ENCODE measurements at places on chromosomes 3 and 15. TPM values are rescaled to one million over a fixed set of nuclear protein-coding genes. Genes with fewer than 3 reads are reported as not detected.

GRCh38 chr3:43583481-43583880, 38.3 kb downstream of the ANO10 start:
- H3K4me3 ChIP-seq, result no peak overlapping the region
- peaks cover 11% of the 10 kb centered on the region for H3K4me1 ChIP-seq
- H3K27me3 ChIP-seq, result no peaks in the 10 kb centered on the region

GRCh38 chr3:71847794-71848193, 62.8 kb upstream of the PROK2 start:
- no peak for DNase-seq
- no peak overlapping the region for H3K27ac ChIP-seq
- H3K36me3 ChIP-seq, result no peaks in the 10 kb centered on the region
- H3K4me1 ChIP-seq, result no peaks in the 10 kb centered on the region

GRCh38 chr3:15794842-15795650, 2.7 kb downstream of the ANKRD28 start:
- no peak overlapping the region for H3K27ac ChIP-seq
- H3K4me1 ChIP-seq, result peaks cover 32% of the 10 kb centered on the region
- H3K27me3 ChIP-seq, result no peaks in the 10 kb centered on the region
- no peaks in the 10 kb centered on the region for H3K36me3 ChIP-seq
- no peak overlapping the region for H3K4me3 ChIP-seq

DNA sequence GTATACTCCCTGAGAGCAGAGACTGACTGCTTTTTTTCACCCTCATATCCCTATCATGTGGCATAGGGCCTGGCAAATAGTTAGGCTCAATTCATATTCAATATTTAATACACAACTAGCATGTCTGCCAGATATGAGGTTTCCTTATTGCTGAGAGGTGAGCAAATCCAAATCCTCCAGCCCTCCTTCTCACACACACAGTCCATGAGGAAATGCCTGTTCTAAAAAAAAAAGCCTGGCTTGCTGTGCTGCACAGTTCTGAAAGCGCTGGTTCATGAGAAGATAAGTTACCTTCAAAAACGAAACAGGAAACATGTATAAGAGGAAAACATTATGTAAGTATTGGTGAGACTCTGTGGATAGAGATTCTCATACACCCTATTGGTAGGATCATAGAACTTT, 15.5 kb upstream of the ACAP2 start:
- H3K4me3 ChIP-seq, result no peak overlapping the region
- no peaks in the 10 kb centered on the region for H3K27me3 ChIP-seq
- no peak overlapping the region for H3K27ac ChIP-seq
- no peaks in the 10 kb centered on the region for H3K36me3 ChIP-seq
- no peaks in the 10 kb centered on the region for H3K4me1 ChIP-seq

GRCh38 chr3:187430576-187430975, 62.4 kb downstream of the RTP4 start:
- no peaks in the 10 kb centered on the region for H3K27me3 ChIP-seq
- no peaks in the 10 kb centered on the region for H3K36me3 ChIP-seq
- H3K27ac ChIP-seq, result no peak overlapping the region

GRCh38 chr3:30199096-30199759, 407.2 kb upstream of the TGFBR2 start:
- no peak overlapping the region for H3K27ac ChIP-seq
- no peak overlapping the region for H3K4me3 ChIP-seq
- no peaks in the 10 kb centered on the region for H3K4me1 ChIP-seq
- H3K27me3 ChIP-seq, result no peaks in the 10 kb centered on the region
- H3K36me3 ChIP-seq, result no peaks in the 10 kb centered on the region

- no peaks in the 10 kb centered on the region for H3K27me3 ChIP-seq
- no peak overlapping the region for H3K27ac ChIP-seq
- H3K4me3 ChIP-seq, result no peak overlapping the region
- no peak for DNase-seq
These were observed 184.8 kb downstream of the MECOM start for GRCh38 chr3:169478566-169479313.

- DNase-seq, result no peak
- H3K4me1 ChIP-seq, result no peaks in the 10 kb centered on the region
- H3K36me3 ChIP-seq, result no peaks in the 10 kb centered on the region
- no peaks in the 10 kb centered on the region for H3K27me3 ChIP-seq
- H3K27ac ChIP-seq, result no peak overlapping the region
These were observed 43.6 kb upstream of the KLF13 start for GRCh38 chr15:31283043-31283442.

GRCh38 chr3:112365636-112366035, 32.7 kb downstream of the CD200 start:
- no peak for DNase-seq
- no peaks in the 10 kb centered on the region for H3K27me3 ChIP-seq
- H3K4me3 ChIP-seq, result no peak overlapping the region
- H3K27ac ChIP-seq, result 0 out of 2 replicates have a peak overlapping the region, but pooled peaks have one; percentile 40

- no peaks in the 10 kb centered on the region for H3K27me3 ChIP-seq
- DNase-seq, result no peak
- H3K27ac ChIP-seq, result no peak overlapping the region
- no peak overlapping the region for H3K4me3 ChIP-seq
- H3K4me1 ChIP-seq, result peaks cover 8% of the 10 kb centered on the region
These were observed 120.5 kb downstream of the PDZRN3 start for GRCh38 chr3:73504239-73504638.

DNA sequence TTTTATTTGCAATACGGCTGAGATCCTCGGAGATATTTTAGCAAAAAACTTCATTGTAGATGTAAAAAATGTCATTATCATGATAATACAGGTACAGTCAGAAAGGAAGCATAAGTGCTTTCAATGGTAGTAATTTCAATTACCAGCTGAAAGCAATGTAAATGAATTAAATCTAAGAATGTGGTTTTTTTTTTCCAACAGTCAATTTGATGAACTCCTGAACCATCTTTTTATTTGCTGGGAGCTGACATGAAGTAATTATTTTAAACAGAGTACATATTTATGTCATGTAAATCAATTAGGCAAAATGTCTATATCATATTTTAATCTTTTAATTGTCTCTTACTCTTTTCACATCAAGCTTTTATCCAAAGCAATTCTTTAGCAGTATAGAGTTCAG, 70.6 kb downstream of the MORC1 start:
- H3K4me3 ChIP-seq, result 0 out of 2 replicates have a peak overlapping the region, but pooled peaks have one; percentile 6
- H3K36me3 ChIP-seq, result no peaks in the 10 kb centered on the region
- DNase-seq, result no peak
- H3K4me1 ChIP-seq, result peaks cover 23% of the 10 kb centered on the region
- no peaks in the 10 kb centered on the region for H3K27me3 ChIP-seq

GRCh38 chr3:107421170-107421792, 44.0 kb downstream of the CCDC54 start:
- no peaks in the 10 kb centered on the region for H3K4me1 ChIP-seq
- no peaks in the 10 kb centered on the region for H3K36me3 ChIP-seq
- peak; percentile 90 for DNase-seq
- no peak overlapping the region for H3K27ac ChIP-seq
- H3K4me3 ChIP-seq, result no peak overlapping the region

DNA sequence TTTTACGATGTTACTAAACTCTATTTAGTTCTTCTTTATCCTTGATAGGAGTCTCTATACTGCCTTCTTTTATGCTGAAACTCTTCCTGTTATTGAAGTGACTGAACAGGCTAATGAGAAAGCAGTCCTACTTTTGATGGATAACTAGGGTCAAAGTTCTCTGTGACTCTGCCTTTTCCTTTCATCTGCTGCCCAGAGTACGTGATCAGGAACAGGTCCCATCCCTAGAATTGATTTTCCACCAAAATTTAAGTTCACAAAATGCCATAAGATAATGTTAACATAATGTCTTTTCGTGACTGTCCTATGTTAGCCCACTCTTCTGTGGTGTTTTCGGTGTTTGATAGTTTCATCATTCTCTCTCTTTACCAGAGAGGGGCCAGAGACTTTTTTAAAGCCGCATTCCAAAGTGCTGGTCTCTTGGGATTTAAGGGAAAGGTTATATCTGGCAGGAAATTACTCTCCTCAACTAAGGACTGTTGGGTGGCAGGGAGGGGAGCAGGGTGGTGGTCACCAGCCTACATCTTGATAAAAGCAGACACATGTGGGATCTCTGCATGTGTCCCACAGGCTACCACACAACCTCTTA, 50.3 kb upstream of the PLXND1 start:
- peaks cover 16% of the 10 kb centered on the region for H3K4me1 ChIP-seq
- no peak overlapping the region for H3K27ac ChIP-seq
- H3K36me3 ChIP-seq, result no peaks in the 10 kb centered on the region

DNA sequence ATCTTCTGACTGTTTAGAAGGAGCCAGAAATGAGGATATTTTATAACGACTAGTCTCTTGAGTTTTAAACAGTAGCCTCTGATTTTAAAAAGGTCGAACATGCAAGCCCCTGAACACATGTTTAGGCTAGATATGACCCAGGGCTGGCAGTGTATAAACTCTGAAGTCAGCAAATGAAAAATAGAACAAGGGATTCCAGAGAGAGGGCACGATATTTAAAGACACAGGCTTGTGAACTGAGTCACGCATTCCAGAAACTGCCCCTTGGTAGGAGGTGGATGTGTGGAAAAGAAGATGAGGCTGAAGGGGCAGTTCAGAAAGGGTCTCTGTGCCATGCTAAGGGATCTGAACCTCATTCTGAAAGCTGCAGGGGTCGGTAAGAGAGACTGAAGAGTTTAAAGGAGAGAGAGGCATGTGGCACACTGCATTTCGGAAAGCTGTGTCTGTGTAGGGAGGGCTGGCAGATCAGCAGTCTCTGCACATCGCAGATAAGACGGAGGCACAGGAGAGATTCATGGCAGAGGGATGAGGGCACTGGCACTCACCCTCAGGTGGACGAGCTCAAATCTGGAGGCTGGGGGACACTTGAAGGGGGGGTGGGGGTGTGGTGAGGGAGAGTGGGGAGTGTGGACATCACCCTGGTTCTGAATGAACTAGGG, 22.1 kb downstream of the ST8SIA2 start:
- no peaks in the 10 kb centered on the region for H3K27me3 ChIP-seq
- H3K36me3 ChIP-seq, result no peaks in the 10 kb centered on the region
- no peak for DNase-seq
- H3K4me1 ChIP-seq, result peaks cover 8% of the 10 kb centered on the region
- H3K27ac ChIP-seq, result no peak overlapping the region
- H3K4me3 ChIP-seq, result no peak overlapping the region

GRCh38 chr15:70030851-70031250, 66.9 kb downstream of the TLE3 start:
- no peaks in the 10 kb centered on the region for H3K4me1 ChIP-seq
- H3K27me3 ChIP-seq, result no peaks in the 10 kb centered on the region
- DNase-seq, result no peak
- H3K4me3 ChIP-seq, result no peak overlapping the region
- no peak overlapping the region for H3K27ac ChIP-seq

GRCh38 chr3:121980450-121980796, 41.6 kb downstream of the ILDR1 start:
- no peaks in the 10 kb centered on the region for H3K36me3 ChIP-seq
- H3K27me3 ChIP-seq, result no peaks in the 10 kb centered on the region
- H3K4me1 ChIP-seq, result no peaks in the 10 kb centered on the region
- DNase-seq, result no peak
- H3K4me3 ChIP-seq, result no peak overlapping the region
- no peak overlapping the region for H3K27ac ChIP-seq

- no peak for DNase-seq
- H3K27me3 ChIP-seq, result no peaks in the 10 kb centered on the region
- H3K4me3 ChIP-seq, result no peak overlapping the region
- no peak overlapping the region for H3K27ac ChIP-seq
These were observed 10.3 kb downstream of the PDZRN3 start for GRCh38 chr3:73614419-73614818.

- peaks cover 60% of the 10 kb centered on the region for H3K36me3 ChIP-seq
- H3K4me3 ChIP-seq, result no peak overlapping the region
- H3K27ac ChIP-seq, result peak overlapping the region; percentile 12
- no peaks in the 10 kb centered on the region for H3K4me1 ChIP-seq
- H3K27me3 ChIP-seq, result no peaks in the 10 kb centered on the region
- no peak for DNase-seq
These were observed 14.7 kb downstream of the THBS1 start for GRCh38 chr15:39595338-39596221.

- no peaks in the 10 kb centered on the region for H3K27me3 ChIP-seq
- no peak overlapping the region for H3K4me3 ChIP-seq
- H3K36me3 ChIP-seq, result no peaks in the 10 kb centered on the region
- no peak overlapping the region for H3K27ac ChIP-seq
- no peaks in the 10 kb centered on the region for H3K4me1 ChIP-seq
These were observed 167.4 kb downstream of the STAG1 start for GRCh38 chr3:136584728-136585127.

RAB11A gene
- 239 TPM for total RNA-seq

PP2D1 gene
- not detected for total RNA-seq

PRRT3 gene
- total RNA-seq, result 6.9 TPM

RBP2 gene
- not detected for total RNA-seq

NPRL2 gene
- total RNA-seq, result 22.3 TPM

ISG20 gene
- 1.1 TPM for total RNA-seq

CCDC32 gene
- 15.4 TPM for total RNA-seq

SELENOT gene
- total RNA-seq, result 61.9 TPM

CISH gene
- total RNA-seq, result 3.6 TPM

NANOGP8 gene
- total RNA-seq, result 49.6 TPM

PPARG gene
- total RNA-seq, result not detected

MEGF11 gene
- total RNA-seq, result 1.3 TPM

SMCO1 gene
- not detected for total RNA-seq

IL20RB gene
- total RNA-seq, result 4.6 TPM

CFAP100 gene
- total RNA-seq, result not detected
